Activated CD8-positive, alpha-beta memory T cell treated with anti-CD3 and anti-CD28 coated beads for 1 hour (primary cell): ENCODE measurements at places on chromosomes 2 and 18.

GRCh38 chr18:49980896-49981295, 167.6 kb upstream of the ACAA2 start:
- no peak for DNase-seq

DNA sequence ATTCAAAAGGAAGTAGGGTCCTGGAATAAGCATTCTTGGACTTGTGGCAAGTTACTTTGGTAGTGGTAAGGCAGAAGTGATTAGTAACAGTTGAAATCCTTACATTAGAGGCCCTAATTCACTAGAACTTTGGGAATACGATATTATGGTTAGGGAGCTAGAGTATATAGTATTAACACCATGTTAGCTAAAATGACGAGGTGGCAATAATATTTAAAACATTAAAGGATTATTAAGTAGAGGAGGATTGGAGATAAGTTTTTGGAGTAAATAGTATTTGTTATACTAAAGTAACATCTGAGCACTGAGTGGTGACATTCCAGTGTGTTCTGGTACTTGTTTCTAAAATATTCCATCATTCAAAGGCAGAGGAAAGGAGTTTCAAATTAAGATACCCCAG, 91.0 kb downstream of the AGPS start:
- no peak for DNase-seq

- DNase-seq: no peak
Observed at GRCh38 chr2:25079050-25079635, 37.3 kb downstream of the EFR3B start.

- DNase-seq: no peak
Observed at GRCh38 chr2:16031058-16031847, 90.9 kb downstream of the MYCN start.

- DNase-seq: no peak
Observed at GRCh38 chr18:62518460-62519375, 4.1 kb upstream of the ZCCHC2 start.

DNA sequence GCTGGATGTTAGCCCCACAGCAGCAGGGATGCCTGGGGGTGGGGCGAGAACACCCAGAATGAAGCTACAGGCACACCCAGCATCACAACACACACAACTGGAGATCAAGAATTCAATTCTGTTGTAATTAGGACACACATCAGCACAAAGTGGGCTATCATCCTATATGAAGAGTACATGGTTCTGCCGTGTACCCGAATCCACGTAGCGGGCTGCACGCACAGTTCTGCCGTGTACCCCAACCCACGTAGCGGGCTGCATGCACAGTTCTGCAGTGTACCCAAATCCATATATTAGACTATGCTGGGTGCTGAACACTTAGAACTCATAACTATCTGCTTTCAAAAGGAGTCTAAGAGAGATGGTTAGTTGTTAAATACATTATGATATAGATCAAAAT, 86.5 kb downstream of the EIPR1 start:
- DNase-seq: no peak

GRCh38 chr2:136141510-136142149, 23.7 kb upstream of the CXCR4 start:
- DNase-seq: no peak

DNA sequence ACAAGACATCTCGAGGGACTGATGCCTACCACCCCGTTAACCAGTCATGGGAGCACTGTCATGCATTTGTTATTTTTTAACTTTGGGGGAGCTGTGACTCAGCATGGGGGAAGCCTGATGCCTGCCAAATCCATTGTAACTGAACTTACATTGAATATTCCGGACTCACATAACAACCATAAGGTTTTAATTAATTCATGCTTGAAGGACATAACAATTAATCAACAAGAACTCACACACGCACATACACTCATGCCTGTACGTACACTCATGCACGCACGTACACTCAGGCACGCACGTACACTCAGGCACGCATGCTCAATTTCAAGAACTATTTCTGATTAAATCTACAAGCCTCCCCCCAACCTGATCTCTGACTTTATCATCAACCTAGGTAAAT, 1639.1 kb downstream of the SUCLG1 start:
- DNase-seq: no peak

DNA sequence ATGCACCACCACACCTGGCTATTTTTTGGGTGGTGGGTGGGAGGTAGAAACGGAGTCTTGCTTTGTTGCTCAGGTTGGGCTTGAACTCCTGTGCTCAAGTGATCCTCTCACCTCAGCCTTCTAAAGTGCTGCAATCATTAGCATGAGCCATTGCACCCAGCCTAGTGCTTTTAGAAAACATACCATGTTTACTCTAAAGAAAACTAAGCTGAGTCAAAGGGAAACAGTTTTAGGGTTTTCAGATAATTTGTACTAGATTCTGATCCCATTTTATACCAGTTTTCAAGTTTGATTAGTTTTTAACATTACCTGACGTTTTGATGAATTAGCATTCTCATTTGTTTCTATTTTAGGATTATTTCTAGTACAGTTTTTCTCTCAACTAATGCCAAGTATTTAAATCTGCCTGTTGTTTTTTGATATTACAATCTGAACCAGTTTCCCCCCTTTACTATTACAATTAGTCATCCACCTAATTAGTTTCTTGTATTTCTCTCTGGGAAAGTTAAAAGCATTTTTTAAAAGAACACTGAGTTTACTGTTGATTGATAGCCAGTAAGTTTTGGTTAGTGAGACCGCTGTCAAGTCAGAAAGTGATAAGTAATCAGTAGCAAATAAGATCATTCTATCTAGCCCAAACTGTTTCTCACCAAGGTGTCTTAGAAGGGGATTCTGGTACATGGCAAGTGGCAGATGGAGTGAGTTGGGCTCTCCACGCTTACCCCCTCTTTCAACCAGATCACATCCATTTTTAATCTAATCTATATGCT, 24.2 kb upstream of the TBR1 start:
- no peak for DNase-seq

GRCh38 chr2:25454824-25455611, 113.3 kb upstream of the DNMT3A start:
- no peak for DNase-seq

- DNase-seq: no peak
Observed at GRCh38 chr2:100406120-100406508, 11.4 kb downstream of the CHST10 start.

DNA sequence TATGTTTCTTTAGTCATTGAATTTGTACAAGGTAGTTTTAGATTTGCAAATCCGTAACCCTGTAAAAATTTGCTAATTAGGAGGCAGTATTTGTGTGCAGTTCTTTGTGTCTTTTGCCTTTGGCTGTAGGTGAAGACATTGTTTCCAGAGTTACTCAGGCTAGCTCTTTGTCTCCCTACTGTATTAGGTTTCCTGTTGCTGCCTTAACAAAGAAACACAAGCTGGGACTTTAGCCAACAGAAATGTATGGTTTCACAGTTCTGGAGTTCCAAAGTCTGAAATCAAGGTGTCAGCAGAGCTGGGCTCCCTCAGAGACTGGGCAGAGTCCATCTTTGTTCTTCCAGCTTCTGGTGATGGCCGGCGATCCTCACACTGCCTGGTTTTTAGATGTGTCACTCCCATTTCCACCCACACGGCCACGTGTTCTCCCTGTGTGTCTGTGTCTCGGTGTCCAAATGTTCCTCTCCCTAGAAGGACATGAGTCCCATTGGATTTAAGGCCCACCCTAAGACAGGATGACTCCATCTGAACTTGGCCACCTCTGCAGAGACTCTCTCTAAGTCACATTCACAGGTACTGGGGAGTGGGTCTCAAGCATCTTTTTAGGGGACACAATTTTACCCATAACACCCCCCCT, 309.7 kb downstream of the GALR1 start:
- DNase-seq: no peak

GRCh38 chr2:81195774-81196382, 891.3 kb upstream of the LRRTM1 start:
- no peak for DNase-seq

- no peak for DNase-seq
Observed at GRCh38 chr18:76447258-76447890, 47.7 kb downstream of the ZNF516 start.

- no peak for DNase-seq
Observed at GRCh38 chr2:75464348-75464946, 96.3 kb downstream of the EVA1A start.

DNA sequence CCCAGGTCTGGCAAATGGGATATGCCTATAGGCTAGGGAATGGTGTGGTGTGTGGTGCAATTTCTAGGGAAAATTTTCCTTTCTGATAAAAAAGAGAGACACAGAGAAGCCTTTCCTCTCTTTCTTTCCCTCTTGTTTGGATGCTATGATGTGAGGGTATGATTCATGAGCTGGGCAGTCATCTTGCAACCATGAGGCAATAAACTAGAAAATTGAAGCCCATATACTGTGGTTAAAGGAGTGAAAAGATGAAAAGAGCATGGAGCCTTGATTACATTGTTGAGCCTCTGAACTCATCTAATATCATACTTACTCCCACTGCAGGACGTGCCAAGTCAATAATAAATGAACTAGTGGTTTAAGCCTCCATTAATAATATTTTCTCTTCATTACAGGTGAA, 215.6 kb downstream of the HAUS1 start:
- no peak for DNase-seq

DNA sequence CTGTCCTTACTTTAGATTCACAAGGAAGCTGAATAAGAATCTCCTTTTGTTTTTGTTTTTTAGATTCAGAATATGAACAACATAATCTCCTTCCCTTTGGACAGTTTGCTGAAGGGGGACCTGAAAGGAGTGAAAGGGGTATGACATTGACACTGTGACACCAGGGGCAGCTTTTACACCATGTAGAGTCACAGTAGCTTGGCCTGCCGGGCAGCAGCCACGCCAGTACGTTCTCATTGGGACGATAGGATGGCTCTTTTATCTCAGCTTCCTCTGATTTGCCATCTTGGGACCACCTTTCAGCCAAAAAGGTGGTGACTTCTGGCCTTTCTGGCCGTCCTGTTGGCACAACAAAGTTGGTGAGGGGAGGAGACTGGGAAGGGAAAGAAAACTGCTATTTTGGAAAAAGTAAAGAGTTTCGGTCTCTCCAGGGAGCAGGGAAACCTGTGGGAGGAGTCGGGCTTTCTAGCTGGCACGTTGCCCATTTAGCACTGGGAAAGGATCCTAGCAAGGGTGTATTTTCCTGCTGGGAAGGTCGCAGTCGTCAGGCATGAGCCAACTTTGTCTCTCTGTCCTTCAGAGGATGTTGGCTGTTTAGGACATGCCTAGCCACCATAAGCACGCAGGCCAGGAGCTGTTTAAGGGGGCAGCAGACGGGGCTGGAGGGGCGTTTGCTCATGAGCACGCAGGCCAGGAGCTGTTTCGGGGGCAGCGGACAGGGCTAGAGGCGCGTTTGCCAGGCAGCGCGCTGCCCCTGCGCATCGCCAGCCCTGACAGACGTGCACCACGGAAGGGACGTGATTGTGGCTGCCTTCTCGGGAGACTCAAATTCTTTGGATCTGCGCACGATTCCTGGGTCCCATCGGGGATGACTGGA, 104.6 kb downstream of the ITGB1BP1 start:
- no peak for DNase-seq

- DNase-seq: no peak
Observed at GRCh38 chr2:108449410-108450130, 564 bp downstream of the GCC2 start.

DNA sequence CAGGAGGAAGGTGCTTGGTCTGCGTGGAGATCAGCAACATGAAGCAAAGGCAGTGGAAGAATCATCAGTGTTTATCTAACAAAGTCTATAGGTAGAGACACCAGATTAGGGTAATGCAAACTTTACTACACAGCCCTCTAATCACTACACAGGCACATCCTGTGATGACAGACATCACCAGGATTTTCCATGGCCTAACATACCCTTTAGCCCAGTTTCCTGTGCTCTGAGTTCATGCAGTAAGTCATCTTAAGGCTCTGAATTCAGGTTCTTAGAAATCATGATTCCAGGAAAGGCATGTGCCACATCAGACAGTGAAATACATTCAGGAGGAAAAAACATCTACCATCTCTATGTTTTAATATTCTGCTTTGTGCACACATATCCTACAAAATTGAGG, 708.5 kb upstream of the SLC8A1 start:
- DNase-seq: no peak

- DNase-seq: no peak
Observed at GRCh38 chr2:124027182-124027581, 2.1 kb downstream of the CNTNAP5 start.

DNA sequence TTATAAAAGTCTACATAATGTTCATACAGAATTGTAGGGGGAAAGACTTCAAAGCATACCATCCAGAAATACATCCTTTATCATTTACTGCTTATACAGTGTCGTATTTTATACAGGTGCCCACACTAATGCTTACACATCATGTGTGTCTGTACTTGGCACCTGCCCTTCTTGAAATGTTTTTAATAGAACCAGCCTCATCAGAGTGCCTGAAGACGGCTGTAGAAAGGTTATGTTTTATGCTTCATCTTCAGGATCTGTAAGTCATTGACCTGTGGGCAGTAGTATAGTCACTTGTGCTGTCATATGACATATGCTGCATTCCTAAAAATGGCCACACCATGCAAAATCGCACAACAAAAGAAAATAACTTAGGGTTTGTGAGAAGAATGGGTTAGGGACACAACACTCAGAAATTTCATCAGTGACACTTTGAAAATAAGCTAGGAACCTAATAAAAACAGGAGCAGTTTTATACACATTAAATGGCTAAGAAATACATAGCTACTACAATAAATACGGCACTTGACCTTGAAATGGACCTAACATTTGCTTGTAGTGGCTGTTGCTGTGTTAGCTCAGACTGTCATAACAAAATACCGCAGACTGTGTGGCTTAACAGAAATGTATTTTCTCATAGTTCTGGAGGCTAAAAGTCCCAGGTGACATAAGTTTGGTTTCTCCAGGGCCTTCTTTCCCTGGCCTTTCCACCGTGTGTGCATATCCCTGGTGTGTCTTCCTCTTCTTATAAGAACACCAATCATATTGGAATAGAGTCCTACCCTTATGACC, 112.6 kb downstream of the CERS6 start:
- DNase-seq: no peak

DNA sequence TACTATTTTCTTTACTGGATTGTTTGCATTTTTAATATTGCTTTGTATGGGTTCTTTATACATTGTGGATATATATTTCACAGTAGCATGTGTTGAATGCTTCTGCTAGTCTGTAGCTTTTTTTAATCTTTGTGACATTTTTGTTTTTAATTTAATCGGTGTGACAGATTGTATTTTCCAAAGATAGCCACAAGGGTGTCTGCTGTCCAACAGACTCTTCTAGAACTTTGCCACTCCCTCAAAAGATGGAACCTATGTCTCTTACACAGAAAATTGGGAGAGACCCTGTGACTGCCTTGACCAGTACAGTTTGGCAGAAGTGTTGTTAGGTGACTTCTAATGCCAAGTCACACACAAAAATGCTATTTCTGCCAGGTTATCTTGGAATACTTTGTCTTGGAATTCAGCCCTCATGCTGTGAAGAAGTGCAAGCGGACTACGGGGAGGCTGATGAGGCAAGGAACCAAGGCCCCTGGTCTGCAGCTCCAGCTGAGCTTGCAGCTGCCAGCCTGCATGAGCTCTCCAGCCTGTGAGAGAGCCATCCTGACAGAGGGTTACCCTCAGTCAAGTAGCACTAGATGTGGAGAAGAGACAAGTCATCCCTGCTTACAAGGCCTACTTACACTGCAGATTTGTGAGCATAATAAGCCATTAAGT, 110.8 kb downstream of the TDRD15 start:
- no peak for DNase-seq
